ENCODE measurements at places on chromosomes 2 and 18.
A peak's percentile ranks its signal among the peaks of the same experiment; 100 is the strongest.

- no peak for DNase-seq
Observed at GRCh38 chr18:23380001-23380550, 73.0 kb upstream of the RIOK3 start.

- DNase-seq = no peak
Observed at GRCh38 chr2:171547720-171548119, 25.4 kb downstream of the CYBRD1 start.

GRCh38 chr2:71498261-71498701 is 44.9 kb downstream of the DYSF start:
- no peak for DNase-seq

DNA sequence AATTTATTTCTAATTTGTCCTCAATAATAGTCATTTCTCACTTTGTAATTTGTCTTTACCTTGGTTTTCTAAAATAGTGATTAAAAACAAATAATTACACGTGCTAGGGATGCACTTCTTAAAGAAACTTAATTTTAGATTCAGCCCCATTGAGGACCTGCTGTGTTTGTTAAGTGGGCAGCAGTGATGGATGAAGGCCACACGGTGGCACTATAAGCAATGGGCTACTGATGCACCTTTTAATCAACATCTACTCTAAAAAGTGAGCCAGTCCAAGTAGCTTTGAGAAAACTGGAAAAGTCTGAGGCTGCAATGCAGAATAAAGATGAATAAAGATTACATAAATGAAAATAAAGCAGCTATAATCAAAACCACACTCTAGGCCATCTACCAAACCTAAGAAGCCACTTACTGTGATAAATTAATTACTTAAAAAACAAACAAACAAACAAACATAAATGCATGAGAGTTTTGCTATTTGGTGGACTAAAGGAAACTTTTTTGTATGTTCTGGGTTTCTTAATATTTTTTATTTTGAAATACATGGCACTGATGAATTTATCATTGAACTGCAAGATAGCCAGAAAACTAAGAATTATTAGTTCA is 89.3 kb downstream of the PDE11A start:
- peak; percentile 43 for DNase-seq

DNA sequence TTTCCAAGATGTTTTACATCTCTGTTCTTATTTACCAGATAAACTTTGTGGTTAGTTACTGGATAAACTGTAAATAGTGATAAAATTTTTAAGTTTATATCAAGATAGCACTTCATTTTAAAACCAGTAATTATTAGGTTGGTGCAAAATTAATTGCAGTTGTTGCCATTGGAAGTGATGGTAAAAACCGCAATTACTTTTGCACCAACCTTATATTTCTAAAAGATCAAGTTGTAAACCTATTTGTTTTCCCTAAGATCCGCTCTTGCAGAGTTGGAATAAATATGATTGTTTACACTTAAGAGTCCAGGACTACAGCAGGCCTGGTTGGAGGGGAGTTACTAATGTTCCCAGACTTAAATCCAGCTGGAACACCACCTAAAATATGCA is 479 bp upstream of the AOX1 start:
- DNase-seq = no peak

DNA sequence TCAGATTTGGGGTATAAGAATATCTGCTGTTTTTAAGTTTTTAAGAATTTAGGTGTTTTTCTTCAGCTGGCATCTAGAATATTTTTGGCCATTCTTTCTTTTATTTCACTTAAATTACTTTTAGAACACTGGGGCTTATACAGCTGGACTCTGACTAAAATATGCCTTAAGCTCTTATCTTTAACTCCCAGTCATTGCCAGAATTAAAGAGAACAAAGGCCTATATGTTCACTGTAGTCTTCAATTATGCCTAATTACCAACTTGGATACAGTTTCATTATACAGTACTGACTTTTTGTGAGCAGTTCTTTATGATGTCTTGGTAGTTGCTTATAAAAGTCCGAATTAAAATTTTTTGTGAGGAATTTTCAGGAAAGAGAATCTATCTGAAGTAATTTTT is 192.8 kb downstream of the ZNF407 start:
- no peak for DNase-seq

GRCh38 chr2:42113452-42113851 is 55.7 kb upstream of the EML4 start:
- DNase-seq = no peak

- no peak for DNase-seq
Observed at GRCh38 chr2:120985997-120986651, 250.5 kb downstream of the GLI2 start.

DNA sequence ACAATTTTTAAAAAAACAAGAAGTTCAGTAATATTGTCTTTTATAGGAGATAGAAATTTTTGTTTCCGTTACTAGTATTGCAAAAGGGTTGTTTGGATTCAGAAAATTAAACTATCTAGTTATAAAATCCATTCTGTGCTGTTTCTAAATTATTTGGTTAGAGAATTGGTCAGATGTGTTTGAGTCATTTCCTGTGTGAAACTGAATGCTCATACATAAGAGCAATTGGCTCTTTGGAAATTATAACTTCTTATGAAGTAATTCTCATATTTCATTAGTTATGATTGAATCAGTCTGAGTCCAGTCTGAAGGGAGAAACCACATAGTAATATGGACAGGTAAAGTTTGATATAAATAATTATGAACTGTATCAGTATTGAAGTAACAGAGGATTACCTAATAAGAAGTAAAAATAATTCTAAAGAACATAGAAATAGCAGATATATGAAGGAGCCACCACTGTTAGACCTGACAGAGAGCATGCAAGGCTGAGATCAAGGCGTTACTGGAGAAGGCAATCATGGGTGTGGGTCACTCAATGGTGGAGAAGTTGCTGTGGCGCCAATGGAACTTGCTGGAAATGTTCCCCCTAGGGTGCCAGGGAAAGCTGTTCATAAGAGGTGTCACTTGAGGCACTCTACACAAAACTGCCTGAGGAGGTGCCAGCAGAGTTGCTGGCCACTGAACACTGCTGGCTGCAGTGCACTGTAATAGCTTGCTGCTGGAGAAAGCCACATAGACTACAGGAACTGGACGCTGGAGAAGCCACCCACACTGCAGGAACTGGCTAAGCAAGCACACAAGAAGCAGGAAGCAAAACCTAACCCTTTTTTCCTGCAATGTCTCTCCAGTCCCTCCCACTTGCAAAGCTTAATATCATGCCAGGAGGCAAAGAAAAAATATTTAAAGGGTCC is 18.0 kb upstream of the FAP start:
- no peak for DNase-seq

GRCh38 chr2:124395961-124396360 is 370.9 kb downstream of the CNTNAP5 start:
- no peak for DNase-seq

DNA sequence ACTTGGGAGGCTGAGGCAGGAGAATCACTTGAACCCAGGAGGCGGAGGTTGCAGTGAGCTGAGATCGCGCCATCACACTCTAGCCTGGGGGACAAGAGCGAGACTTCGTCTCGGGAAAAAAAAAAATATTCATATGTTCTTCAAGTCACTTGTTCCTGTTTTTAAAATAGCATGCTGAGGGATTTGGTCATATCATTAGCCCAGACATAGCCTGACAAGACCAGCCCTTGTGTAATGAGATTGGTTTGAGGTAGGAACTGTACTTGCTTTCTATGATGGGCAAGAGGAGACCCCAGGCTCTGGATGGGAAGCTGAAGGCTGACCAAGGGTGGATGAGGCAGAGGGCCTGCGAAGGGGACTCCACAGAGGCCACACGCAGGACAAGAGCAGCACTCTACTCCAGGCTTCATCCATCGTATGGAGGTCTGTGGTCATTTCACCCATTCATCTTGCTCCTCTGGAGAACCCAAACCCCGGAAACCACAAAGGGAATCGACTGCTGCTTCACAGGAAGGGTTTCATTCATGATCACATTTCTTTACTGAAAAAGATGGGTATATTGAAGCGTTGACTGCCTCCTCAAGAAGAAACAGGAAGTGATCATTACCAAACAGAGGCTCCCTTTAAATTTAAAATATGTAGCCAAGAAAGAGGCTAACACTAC is 87.1 kb upstream of the ZNF397 start:
- DNase-seq = no peak
